ENCODE measurements at places on chromosomes 3 and 15. TPM values are rescaled to one million over a fixed set of nuclear protein-coding genes. Genes with fewer than 3 reads are reported as not detected.

Gene IMPG2
- polyA plus RNA-seq = 0.11 TPM

- no peak overlapping the region for H3K27ac ChIP-seq
- no peaks in the 10 kb centered on the region for H3K27me3 ChIP-seq
- peak overlapping the region; percentile 95 for H3K4me3 ChIP-seq
- no peaks in the 10 kb centered on the region for H3K36me3 ChIP-seq
- no peak for DNase-seq
These were observed 1.7 kb downstream of the ITPR1 start for GRCh38 chr3:4494895-4495264.

Gene RARRES1
- polyA plus RNA-seq = 27.7 TPM

- no peak overlapping the region for H3K4me3 ChIP-seq
- peaks cover 5% of the 10 kb centered on the region for H3K4me1 ChIP-seq
- no peaks in the 10 kb centered on the region for H3K36me3 ChIP-seq
- no peaks in the 10 kb centered on the region for H3K27me3 ChIP-seq
- H3K27ac ChIP-seq = no peak overlapping the region
These were observed 182.8 kb upstream of the TOPAZ1 start for GRCh38 chr3:44058868-44059203.

- H3K36me3 ChIP-seq = no peaks in the 10 kb centered on the region
- H3K27ac ChIP-seq = no peak overlapping the region
- no peak for DNase-seq
- H3K4me1 ChIP-seq = no peaks in the 10 kb centered on the region
- H3K4me3 ChIP-seq = no peak overlapping the region
These were observed 442.9 kb downstream of the ERC2 start for GRCh38 chr3:56025326-56025725.

DNA sequence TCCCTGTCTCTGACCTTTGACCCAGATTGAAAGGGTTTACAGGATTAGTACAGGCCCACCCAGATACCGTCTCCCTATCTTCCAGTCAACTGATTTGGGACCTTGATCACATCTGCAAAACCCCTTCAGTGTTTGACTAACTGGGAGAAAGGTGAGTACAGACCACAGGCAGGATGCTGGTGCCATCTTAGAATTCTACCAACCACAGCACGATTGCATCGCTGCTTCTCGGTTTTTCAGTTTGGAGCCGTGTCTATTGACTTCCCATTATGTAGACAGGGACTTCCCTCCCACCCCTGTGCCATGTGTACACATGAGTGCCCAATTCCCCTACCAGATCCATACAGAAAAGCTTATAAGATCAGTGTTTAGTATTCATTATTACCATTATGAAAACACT, 6.6 kb upstream of the KLF13 start:
- no peaks in the 10 kb centered on the region for H3K4me1 ChIP-seq
- H3K27me3 ChIP-seq = peaks cover 13% of the 10 kb centered on the region
- DNase-seq = no peak

DNA sequence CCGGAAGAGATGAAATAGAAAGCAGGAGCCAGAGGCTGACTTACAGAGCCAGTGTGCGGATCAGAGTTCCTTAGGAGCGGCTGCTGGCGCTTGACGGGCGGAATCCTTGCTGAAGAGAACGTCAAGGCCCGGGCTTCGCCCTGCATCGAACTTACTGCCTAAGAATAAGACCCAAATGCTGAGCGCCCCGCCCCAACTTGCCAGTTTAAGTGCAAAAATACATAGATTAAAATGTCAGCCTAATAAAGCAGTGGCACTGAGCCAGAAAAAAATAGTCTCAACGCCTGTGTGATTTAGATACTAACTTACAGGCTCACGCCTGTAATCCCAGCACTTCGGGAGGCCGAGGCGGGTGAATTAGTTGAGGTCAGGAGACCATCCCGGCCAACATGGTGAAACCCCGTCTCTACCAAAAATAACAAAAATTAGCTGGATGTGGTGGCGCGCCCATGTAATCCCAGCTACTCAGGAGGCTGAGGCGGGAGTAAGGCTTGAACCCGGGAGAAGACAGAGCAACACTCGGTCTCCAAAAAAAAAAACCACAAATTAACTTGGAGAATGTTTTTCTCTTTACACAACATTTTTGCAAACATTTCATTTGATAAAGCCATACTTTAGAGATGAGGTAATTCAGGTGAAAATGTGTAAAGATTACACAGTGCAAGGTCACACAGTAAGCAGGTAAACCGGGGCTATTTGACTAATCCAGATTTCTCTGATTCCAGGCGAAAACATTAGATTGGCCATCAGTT, 1.2 kb upstream of the UBP1 start:
- H3K4me1 ChIP-seq = peaks cover 2% of the 10 kb centered on the region
- H3K36me3 ChIP-seq = no peaks in the 10 kb centered on the region
- H3K4me3 ChIP-seq = peak overlapping the region; percentile 76
- H3K27ac ChIP-seq = peak overlapping the region; percentile 97

DNA sequence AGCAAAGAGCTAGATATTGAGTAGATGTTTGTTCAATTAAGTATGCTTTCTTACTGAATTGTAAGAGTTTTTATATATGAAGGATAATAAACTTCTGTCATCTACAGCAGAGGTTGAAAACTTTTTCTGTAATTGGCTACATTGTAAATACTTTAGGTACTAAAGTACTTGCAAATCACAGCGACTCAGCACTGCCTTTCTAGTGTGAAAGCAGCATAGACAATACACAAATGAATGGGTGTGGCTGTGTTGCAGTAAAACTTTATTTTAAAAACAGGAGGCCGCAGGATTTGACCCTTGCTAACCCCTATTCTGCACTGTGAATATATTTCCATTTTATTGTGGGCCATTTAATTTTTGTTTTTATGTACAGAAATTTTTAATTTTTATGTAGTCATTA, 104.3 kb upstream of the TMC3 start:
- H3K4me3 ChIP-seq = no peak overlapping the region
- no peak overlapping the region for H3K27ac ChIP-seq
- no peak for DNase-seq
- no peaks in the 10 kb centered on the region for H3K27me3 ChIP-seq

DNA sequence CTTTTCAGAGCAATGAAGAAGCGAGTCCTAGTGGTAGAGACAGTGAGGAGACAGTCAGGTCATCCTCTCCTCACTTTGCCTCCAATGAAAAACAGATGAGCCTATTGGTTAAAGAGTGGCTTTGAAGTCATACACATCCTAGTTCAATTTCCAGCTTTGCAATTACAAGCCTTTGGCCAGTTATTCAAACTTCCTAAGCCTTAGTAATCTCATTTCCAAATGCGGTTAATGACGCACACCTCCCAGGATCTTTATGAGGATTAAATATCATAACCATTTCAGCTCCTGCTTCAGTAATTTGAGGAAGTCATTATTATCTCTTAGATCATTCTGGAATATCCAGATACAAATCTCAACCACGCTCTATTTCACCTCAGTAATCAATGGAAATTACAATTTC, 10.0 kb upstream of the ST6GAL1 start:
- peaks cover 6% of the 10 kb centered on the region for H3K27me3 ChIP-seq
- no peak overlapping the region for H3K4me3 ChIP-seq
- H3K27ac ChIP-seq = no peak overlapping the region
- no peaks in the 10 kb centered on the region for H3K36me3 ChIP-seq

DNA sequence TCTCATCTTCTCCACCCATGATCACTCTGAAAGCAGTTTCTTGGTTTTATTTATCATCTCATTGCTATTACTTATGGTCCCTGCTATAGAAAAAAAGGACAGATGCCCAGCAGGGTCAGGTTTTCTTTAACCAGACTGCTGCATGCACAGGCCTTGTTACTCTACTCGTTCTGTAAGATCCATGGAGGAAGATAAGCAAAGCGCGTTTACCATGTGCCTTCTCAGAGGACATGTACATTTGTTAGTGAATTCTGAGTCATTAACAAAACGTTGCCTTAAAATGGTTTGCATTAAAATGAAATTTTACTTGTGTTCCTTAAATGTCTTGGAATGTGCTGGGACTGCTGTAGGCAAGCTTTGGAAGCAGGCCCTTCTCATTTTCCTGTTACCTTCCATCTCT, 657.3 kb upstream of the KCNMB2 start:
- H3K4me1 ChIP-seq = no peaks in the 10 kb centered on the region
- H3K27me3 ChIP-seq = no peaks in the 10 kb centered on the region
- no peak overlapping the region for H3K27ac ChIP-seq
- no peak for DNase-seq
- no peaks in the 10 kb centered on the region for H3K36me3 ChIP-seq
- H3K4me3 ChIP-seq = no peak overlapping the region

- no peaks in the 10 kb centered on the region for H3K27me3 ChIP-seq
- no peak overlapping the region for H3K4me3 ChIP-seq
- H3K27ac ChIP-seq = no peak overlapping the region
- H3K36me3 ChIP-seq = no peaks in the 10 kb centered on the region
- no peaks in the 10 kb centered on the region for H3K4me1 ChIP-seq
These were observed 21.2 kb downstream of the ARL13B start for GRCh38 chr3:94001191-94001590.

- no peak overlapping the region for H3K27ac ChIP-seq
- no peak overlapping the region for H3K4me3 ChIP-seq
- DNase-seq = no peak
- no peaks in the 10 kb centered on the region for H3K36me3 ChIP-seq
- no peaks in the 10 kb centered on the region for H3K4me1 ChIP-seq
These were observed 28.9 kb downstream of the ALDH1A2 start for GRCh38 chr15:58036579-58036978.

GRCh38 chr15:77821188-77821958, 188.7 kb upstream of the LINGO1 start:
- H3K4me3 ChIP-seq = no peak overlapping the region
- DNase-seq = peak; percentile 49
- no peaks in the 10 kb centered on the region for H3K4me1 ChIP-seq
- H3K36me3 ChIP-seq = no peaks in the 10 kb centered on the region
